ENCODE measurements at places on chromosomes 13 and 19.

DNA sequence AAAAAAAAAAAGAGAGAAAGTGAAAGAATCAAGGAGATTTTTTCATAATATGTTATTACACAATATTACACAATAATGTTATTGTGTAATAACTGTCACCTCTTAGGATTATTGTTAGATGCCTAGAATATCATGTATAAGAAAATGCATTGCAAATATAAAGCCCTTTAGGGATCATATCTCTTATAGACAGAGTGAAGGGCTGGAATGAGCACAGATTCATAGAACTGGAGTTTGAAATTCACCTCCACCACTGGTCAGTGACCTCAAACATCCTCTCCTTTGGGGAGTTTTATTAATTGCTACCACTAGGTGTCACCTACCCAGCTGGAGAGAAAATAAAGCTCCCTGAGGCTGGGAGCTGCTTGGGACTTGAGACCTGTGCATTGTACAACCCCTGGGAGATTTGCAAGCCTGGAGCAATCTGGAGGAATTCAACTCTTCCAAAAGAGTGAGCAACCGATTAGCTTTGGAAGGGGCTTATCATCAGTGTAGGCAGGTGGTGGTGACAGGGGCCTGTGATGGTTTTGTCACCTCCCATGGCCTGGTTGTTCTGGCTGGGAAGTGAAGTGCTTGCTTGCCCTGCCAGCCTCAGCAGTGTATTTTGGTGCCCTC lies 30.3 kb upstream of the FRY start:
- DNase-seq: peak; percentile 24

- DNase-seq: peak; percentile 84
Measured at GRCh38 chr19:43555185-43555770, 20.0 kb downstream of the XRCC1 start.

GRCh38 chr19:3006075-3006767 lies 22.9 kb downstream of the TLE2 start:
- no peak for DNase-seq

- no peak for DNase-seq
Measured at GRCh38 chr13:35909091-35909490, 222.1 kb downstream of the DCLK1 start.

GRCh38 chr13:108154421-108154858 lies 60.9 kb downstream of the LIG4 start:
- no peak for DNase-seq

DNA sequence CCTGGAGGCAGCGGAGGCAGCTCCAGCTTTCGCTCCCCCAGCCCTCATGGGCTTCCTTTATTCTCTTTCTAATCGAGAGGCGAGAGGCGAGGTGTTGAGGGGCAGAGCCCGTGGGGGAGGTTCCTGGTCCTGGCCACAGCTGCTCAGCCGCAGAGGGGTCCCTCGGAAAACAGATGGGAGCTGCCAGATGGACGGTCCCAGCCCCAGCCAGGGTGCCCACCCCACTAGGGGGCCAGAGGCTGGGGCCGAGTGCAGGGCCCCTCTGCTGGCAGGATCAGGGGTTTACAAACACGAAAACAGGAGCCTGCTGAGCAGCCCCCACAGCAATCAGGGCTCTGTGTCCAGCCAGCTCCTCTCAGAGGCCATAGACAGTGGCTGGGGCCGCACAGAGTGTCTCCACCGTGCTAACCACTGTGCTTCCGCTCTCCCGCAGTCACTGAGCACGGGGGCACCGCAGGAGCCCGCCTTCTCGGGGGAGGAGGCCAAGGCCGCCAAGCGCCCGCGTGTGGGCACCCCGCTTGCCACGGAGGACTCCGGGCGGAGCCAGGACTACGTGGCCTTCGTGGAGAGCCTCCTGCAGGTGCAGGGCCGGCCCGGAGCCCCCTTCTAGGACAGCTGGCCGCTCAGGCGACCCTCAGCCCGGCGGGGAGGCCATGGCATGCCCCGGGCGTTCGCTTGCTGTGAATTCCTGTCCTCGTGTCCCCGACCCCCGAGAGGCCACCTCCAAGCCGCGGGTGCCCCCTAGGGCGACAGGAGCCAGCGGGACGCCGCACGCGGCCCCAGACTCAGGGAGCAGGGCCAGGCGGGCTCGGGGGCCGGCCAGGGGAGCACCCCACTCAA lies 182.2 kb downstream of the KDM4B start:
- no peak for DNase-seq

DNA sequence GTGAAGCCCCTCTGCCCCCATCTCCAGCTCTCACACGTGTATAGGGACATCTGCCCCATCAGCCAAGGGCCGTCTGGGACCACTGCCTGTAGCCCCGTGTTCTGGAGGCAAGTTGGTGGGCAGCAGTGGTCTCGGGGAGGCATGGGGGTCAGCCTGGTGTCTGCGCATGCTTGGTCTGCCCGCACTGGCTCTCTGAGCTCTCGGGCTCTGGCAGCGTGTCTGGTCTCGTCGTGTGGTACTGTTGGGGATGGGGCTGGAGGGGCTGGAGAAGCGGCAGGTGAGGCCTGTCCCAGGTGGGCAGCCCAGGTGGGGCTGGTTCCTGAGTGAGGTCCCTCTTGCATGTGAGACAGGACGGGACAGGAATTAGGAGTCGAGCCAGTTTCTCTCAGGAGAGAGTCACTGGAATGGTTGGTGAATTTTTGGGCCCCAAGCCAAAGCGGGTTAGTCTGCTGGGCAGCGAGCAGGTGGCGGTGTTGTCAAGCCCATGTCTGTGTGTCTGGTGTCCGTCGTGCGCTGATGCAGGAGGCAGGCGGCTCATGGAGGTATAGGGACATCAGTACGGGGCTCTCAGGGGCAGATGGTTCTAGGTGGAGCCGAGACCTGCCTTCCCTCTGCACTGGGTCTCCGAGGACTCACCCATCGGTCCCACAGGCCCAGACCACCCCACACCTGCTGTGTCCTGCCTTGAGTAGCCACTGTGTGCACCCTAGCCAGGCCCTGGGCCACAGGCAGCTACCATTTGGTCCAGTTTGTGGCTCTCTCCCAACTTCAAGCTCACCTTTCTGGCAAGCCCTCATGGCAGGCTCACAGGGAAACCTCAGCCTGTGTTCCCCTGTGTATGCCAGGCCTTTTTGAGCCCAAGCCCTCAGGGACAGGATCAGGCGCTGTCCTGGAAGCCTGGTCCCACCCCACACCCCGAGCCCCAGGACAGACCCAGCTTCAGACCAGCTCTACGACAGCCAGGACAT lies 18.2 kb downstream of the COMP start:
- no peak for DNase-seq

- peak; percentile 24 for DNase-seq
Measured at GRCh38 chr19:39405261-39405957, 1.2 kb upstream of the ZFP36 start.

GRCh38 chr19:11674067-11674492 lies 64.7 kb downstream of the ZNF823 start:
- DNase-seq: no peak

DNA sequence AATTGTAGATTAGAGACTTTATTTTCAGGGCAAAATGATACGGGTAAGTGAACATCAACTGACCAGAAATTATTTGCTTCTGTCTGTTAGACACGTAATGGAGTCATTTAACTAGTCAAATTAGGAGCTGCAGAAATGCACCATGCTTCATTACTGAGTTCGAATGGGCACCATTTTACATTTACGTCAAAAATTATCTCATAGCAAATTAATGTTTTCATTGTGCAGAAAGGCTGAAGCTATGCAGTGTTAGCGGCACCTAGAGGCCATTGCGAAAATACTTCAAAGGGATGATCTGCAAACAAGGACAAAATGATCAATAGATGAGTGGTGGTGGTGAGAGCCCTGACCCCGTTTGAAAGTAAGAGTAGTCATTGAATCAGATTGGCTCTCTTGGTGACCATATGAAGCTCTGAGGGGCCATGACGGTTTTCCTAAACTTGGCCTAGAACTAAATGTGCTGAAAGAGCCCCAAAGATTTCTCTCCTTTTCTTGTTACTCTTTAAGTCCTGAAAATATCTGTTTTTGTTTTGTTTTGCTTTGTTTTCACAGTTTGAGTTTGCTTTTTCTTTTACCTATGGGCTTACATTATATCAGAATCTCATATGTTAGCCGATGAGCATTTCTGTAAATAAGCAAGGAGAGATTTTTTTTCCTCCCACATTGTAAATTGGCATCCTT lies 277.9 kb downstream of the ZNF536 start:
- no peak for DNase-seq

- no peak for DNase-seq
Measured at GRCh38 chr19:55959996-55960675, 12.5 kb downstream of the NLRP8 start.

GRCh38 chr13:36088001-36088400 lies 43.2 kb downstream of the DCLK1 start:
- no peak for DNase-seq

DNA sequence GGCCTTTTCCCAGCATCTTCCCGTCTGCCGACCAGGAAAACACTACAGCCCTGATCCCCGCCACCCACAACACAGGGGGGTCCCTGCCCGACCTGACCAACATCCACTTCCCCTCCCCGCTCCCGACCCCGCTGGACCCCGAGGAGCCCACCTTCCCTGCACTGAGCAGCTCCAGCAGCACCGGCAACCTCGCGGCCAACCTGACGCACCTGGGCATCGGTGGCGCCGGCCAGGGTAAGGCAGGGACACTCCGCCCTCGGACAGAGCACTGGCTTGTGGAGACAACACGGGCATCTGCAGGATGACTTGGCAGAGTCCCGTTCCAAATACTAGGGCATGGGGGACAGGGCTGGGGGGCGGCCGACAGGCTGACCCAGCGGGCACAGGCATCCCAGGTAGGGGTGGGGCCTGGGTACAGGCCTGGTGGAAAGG lies 31.1 kb downstream of the COMP start:
- no peak for DNase-seq

DNA sequence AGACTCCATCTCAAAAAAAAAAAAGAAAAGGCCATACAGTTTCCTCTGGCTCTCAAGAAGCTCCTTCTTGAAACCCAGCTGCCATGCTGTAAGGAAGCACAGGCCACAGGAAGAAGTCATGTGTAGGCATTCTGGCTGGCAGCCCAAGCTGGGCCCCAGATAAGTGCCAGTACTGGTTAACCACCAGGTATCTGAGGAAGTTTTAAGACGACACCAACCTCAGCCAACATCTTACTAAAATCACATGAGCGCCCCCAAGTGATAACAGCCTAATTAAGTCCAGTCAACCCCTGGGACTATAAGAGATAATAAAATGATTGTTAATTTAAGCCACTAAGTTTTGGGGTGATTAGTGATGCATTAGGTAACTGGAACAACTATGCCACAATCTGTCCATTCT lies 27.4 kb upstream of the AKT2 start:
- DNase-seq: no peak

- DNase-seq: no peak
Measured at GRCh38 chr13:80823472-80823871, 482.5 kb upstream of the SPRY2 start.

DNA sequence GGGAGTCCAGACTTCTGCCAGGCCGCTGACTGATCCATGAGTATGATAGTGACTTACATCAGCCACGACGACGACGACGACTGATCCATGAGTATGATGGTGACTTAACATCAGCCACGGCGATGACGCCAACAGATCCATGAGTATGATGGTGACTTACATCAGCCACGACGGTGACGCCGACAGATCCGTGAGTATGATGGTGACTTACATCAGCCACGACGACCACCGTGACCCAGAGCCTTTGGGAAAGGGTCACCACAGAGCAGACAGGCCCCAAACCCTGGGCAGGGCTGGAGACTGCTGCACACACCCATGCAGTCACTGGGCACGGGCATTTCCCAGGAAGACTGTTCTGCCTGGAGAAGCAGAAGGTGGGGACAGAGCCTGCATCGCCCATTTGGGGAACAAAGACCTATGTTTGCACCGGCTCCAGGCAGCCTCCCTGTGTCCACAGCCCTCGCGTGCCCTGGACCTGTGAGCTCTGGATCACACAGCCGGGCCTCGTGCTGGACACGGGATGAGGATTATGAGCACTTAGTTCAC lies 130.9 kb upstream of the SPACA7 start:
- no peak for DNase-seq

DNA sequence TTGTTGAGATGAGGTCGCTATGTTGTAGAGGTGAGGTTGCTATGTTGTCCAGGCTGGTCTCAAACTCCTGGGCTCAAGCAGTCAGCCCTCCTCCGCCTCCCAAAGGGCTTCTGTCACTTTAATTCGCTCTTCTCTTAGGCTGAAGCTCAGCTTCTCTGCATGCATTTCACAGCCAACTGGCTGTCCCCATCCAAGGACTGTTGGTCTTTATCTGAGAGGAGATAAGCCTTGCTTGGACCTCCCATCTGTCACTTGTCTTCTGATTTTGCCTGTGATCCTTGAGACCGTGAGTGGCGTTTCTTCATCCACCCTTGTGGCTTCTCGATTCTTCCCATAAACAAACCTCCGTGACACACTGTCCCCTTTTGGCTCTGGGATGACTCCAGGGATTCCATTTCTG lies 24.4 kb downstream of the CERS1 start:
- DNase-seq: no peak

- no peak for DNase-seq
Measured at GRCh38 chr19:2170219-2170618, 6.5 kb downstream of the DOT1L start.

DNA sequence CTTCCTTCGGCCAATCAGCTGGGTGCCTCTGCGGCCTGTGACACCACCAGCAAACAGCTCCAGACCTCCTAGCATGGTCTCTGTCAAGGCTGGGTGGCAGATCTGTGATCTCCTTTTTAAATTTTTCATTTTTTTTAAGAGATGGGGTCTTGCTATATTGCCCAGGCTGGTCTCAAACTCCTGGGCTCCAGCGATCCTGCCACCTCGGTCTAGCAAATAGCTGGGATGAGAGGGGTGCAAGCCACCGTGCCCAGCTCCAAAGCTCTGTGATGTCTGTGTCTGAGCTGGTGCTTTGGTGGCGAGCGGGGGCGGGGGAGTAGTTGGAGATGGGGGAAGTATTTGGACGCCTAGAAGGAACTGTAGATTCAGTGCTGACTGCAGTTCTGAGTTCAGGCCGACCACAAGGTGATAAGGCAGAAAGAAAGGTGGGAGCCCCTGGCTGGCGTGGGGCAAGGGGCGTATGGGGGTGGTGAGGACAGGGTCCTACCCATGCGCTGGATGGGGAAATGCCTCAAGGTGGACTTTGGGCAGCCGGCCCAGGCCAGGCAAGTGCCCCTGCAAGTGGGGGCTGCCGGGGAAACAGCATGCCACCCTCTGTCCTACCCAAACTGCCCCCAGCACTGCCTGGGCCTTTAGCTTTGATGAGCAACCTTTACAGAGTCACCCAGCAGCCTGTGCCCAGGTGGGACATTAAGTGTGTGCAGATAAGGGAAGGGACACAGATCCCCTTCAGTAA lies 5.5 kb downstream of the DPP9 start:
- no peak for DNase-seq

- peak; percentile 27 for DNase-seq
Measured at GRCh38 chr13:112066624-112067004, 335 bp upstream of the SOX1 start.

DNA sequence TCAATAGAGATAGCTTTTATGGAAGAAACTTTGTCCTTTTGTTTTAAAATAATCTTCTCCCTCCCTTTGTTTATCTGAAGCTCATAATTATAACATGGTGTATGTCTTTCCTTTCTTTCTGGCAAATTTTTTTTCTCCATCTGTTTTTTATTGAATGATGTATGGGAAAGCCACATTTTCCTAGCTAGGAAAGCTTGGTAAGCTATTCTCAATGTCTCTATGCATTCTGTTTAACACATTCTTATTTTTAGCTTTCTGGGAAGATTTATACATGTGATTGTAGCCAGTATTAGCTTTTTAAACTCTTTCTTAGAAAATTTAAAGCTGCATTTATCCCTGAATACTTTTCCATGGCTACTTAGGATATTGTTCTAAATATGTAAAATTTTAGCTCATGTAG lies 124.9 kb upstream of the CSNK1A1L start:
- no peak for DNase-seq
